ENCODE measurements at places on chromosomes 5 and 9.

GRCh38 chr5:120527251-120527650, 63.2 kb downstream of the PRR16 start:
- DNase-seq: no peak

DNA sequence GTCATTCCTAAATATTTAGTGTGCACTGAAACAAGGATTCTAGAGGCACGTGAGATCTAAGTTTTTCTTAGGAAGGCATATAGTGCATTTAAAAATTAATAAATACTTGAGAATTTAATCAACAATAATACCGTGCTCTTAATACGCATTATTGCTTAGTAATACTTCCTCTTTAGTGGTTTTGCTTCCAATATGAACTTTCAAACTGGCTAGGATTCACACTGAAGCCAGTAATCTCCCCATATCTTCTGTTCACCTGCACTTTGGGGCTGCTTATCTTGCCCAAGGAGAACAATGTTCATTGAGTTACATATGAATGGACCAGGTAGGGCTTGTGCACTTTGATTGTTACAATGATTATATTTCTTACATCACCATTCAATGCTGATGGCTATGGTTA, 180.5 kb upstream of the RIOK2 start:
- no peak for DNase-seq

GRCh38 chr5:39680213-39680612, 255.4 kb upstream of the DAB2 start:
- no peak for DNase-seq

GRCh38 chr9:75139201-75139600, 50.9 kb downstream of the OSTF1 start:
- DNase-seq: no peak

- no peak for DNase-seq
Observed at GRCh38 chr9:112631313-112632070, 86.4 kb downstream of the INIP start.

GRCh38 chr9:20333991-20334390, 288.3 kb downstream of the MLLT3 start:
- DNase-seq: no peak

GRCh38 chr9:122392714-122393113, 21.9 kb downstream of the PTGS1 start:
- peak; percentile 65 for DNase-seq

DNA sequence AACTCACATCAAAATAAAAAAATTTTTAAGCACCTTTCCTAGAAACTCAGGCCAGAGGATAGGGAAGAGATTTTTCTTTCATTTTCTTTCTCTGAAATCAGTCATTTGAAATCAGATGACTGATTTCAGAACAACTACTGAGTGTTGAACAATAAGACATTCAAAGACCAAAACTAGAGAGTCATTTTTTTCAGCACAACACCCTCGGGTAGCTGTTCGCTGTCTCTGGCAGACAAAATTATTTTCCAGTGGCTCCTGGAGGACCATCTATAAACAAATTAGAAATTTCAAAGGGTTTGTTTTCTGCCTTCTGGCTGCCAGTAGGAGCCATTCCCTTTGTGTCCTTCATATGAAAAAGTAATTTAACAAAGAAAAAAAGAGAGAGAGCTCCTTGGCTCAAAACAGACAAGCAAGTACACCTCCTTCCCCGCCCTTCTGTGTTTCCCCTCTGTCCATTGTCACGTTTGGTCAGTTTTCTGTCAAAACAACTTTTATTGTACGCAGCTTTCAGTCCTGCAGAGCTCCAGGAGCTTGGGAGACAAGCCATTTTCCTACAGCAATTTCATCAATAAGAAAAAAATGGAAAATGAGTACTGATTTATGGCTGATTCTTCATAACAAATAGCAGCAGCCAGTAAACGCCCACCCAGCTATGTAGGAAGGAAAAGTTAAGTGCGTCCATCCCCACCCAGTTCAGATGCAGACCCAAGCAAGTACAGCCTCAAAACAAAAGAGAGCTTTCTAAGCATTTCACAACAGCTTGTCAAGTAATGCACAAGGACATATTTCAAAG, 405.2 kb downstream of the ZNF608 start:
- no peak for DNase-seq

- DNase-seq: no peak
Observed at GRCh38 chr9:90029386-90029785, 424.6 kb downstream of the GADD45G start.

DNA sequence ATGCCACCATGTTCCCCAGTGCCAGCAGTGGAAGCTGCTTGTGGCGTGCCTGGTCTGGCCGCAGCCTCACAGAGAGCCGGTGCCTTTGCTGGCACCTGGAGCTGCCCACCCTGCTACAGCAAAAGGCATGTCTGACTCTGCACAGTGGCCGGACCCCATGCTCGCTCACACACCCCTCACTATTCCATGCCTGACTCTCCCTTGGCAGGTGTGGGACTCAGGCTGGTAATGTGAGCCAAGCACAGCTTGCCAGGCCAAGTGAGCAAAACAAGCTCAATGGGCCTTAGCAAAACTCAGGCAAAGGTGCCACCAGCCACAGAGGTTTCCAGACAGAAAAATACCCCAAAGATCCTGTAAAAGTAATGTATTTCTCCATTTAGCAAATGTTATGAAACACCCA, 15.5 kb downstream of the GNA14 start:
- DNase-seq: no peak

DNA sequence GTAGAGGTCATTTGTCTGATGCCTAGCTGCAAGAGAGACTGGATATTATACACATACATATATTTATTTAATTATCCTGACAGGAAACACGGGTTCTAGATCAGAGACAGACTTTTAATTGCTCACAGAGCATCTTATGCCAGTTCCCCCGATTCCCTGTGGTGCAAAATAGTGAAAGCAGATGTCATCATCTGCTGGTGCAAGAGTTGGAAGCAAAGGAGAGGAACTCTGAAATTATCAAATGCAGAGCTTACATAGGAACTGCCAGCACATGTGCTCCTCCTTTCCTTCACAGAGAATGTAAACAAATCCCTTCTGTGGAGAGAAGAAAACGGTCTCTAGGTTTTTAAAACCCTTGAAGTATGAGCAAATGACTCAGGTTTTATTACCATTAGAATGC, 69.3 kb downstream of the DTWD2 start:
- DNase-seq: no peak

GRCh38 chr9:130793589-130793988, 41.5 kb upstream of the ABL1 start:
- no peak for DNase-seq

- no peak for DNase-seq
Observed at GRCh38 chr9:95137587-95138145, 179.8 kb downstream of the FANCC start.

DNA sequence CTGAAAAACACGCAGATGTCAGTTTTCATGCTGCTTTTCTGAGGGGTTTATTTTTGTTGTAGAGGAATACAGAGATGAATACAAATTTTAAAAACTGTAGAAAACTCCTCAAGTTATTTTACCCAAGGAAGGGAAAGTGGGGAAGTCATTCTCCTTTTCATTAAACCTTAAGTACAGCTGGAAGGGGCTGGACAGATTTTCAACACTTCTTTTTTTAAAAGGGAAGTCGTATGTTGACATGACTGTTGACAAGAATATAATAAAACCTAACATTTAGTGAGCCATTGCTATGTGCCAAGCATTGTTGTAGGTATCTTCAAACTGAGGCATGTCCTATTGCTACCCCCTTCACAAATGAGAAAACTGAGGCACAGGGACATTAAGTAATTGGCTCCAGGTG, 235.7 kb upstream of the ELL2 start:
- DNase-seq: no peak

- no peak for DNase-seq
Observed at GRCh38 chr5:142114687-142115086, 6.1 kb downstream of the NDFIP1 start.

DNA sequence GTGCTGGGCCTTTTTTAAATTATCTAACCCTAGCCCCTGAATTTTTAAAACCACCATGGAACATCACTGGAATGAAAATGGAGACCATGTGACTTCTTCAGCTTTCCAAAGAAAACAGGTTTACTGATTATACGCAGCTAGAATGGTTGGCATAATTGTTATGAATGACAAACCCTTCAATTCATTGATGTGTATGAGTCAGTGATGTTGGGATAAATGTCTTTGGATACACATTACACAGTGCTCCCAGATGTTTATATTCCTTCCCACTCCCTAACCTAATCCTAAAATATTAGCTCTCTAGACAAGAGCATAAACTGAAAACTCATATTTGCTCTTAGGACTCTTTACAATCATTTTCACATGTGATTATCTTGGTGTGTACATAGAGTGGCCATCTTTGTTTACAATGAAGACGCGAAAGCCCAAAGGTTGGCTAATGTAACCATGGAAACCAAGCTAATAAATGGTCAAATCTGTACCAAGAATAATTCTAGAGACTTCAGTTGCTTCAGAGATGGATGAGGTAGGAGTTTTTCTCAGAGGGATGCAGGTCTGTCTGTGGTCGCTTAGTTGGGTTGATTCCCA, 131.2 kb upstream of the HMHB1 start:
- no peak for DNase-seq

DNA sequence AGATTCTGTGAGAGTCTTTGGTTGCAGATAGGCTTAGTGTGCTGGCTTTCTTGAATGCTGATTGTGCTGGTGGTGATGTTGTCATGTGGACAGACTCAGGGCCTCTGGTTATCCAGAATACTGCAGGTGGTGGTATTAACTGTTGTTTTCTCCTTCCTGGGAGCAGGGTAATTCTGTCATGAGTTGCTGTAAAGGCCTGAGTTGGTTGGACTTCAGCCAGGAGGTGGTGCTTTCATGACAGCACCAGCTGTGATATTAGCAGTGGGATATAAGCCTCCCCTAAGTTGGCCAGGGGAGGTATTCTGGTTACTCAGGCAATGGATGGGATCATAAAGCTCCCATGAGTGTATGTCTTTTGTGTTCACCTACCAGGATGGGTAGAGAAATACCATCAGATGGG, 16.4 kb upstream of the RNF180 start:
- DNase-seq: no peak

DNA sequence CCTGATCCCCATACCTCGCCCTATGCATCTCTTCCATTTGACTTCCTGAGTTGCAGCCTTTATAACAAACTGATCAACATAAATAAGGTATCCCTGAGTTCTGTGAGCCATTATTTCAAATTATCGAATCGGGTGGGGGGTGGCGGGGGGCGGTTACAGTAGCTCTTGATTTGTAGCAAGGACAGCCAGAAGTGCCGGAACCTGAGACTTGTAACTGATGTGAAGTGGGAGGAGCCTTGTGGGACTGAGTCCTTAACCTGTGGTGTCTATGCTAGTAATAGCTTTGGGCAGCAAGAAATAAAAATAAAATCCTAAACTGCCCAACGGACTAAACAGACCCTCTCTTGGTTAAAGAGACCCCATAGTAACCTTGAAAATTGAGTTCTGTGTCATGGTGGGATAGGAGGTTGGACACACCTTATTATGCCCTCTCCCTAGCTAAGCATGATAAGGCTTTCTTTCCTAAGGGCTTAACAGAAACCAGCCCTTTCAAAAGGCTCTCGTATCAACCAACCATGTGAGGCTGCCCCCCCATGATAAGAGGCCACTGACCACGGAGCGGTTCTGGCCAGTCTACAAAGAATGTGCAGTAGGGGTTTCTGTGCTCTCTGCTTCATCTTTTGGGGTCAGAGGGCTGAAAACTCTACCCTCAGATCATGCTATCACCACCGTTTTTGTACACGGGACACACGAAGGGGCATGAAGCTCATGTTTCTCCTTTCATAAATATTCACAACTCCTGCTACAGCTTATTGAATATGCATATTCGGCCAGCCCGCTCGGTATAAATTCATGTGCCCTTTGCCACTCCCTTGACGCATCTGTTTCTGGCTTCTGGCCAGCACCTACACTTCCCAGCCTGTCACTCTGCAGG, 39.5 kb upstream of the IQGAP2 start:
- peak; percentile 60 for DNase-seq

GRCh38 chr5:142826741-142827492, 56.7 kb downstream of the ARHGAP26 start:
- no peak for DNase-seq

DNA sequence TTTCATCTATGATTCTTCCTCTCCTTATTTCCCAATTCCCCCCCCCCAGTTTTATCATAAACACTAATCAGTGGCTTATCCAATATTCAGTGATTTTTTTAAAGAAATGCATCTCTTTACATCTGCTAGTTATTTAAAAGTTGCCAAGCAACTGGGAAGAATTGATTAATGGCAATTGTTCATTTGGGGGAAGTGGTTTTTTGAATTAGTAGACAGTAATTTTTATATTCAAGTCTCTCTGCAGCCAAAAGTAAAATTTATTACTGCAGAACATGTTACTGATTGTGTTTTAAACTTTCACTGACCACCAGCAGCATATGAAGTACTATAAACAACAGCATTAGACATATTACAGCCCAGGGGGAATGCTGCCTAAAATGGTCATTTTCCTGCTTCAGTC, 308.8 kb upstream of the NREP start:
- no peak for DNase-seq

GRCh38 chr9:34343605-34344004, 14.2 kb downstream of the NUDT2 start:
- no peak for DNase-seq

- no peak for DNase-seq
Observed at GRCh38 chr9:76608575-76609273, 149.7 kb downstream of the GCNT1 start.

GRCh38 chr9:105425816-105426433, 21.9 kb upstream of the FSD1L start:
- peak; percentile 56 for DNase-seq

DNA sequence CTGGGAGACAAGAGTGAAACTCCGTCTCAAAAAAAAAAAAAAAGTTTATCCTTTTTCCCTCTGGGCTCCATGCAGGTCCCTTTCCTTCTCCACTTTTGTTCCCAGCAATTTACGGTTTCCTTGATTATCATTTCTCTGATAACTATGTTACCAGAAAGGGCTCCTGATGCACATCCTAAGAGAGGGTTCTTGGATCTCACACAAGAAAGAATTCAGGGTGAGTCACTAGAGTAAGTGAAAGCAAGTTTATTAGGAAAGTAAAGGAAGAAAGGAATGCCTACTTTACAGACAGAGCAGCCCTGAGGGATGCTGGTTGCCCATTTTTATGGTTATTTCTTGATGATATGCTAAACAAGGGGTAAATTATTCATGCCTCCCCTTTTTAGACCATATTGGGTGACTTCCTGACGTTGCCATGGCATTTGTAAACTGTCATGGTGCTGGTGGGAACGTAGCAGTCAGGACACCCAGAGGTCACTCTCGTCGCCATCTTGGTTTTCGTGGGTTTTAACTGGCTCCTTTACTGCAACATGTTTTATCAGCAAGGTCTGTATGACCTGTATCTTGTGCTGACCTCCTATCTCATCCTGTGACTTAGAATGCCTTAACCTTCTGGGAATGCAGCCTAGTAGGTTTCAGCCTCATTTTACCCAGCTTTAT, 13.5 kb upstream of the MELK start:
- no peak for DNase-seq

Measured in cardiac muscle cell (in vitro differentiated cells and primary cell).